Stimulated activated naive CD8-positive, alpha-beta T cell treated with anti-CD3 and anti-CD28 coated beads, Interleukin-15, Interleukin-2, amounts not matched to agents 100 U/mL and 50 U/mL, for 24 hours (primary cell): ENCODE measurements at places on chromosomes 3 and 15.
A peak's percentile ranks its signal among the peaks of the same experiment; 100 is the strongest.

- DNase-seq = no peak
These were observed 18.5 kb upstream of the VPS39 start for GRCh38 chr15:42226648-42227047.

DNA sequence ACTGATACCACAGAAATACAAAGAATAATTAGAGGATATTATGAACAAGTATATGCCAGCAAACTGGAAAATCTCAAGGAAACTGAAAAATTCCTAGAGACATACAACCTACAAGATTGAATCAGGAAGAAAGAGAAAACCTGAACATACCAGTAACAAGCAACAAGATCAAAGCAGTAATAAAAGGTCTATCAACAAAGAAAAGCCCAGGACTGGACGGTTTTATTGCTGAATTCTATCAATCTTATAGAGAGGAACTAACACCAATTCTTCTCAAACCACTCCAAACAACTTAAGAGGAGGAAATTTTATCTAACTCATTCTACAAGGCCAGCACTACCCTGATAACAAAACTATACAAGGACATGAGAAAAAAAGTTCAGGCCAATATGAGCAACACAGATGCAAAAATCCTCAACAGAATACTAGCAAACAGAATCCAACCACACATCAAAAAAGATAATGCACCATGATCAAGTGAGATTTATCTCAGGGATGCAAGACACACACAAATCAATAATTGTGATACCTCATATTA lies 71.1 kb upstream of the IMPG2 start:
- no peak for DNase-seq

DNA sequence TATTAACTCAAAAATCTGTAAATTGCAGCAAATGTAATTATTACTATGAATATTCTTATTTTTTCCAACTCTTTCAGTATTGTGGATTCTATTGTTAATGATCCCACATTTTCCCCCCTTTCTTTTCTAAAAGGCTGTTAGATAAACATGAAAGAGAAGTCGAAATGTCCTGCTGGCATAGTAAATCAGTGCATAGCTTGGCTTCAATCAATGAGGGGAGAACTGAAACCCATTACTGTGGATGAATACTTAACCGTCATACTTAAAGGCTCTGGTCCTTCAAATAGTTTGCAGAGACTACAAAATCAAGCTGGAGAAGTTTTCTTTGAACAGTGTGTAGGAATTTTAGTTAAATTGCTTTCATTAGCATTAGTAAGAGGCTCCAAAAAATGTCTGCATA lies 667.9 kb downstream of the CADM2 start:
- no peak for DNase-seq

GRCh38 chr3:79564192-79564591 lies 203.6 kb downstream of the ROBO1 start:
- DNase-seq = no peak

DNA sequence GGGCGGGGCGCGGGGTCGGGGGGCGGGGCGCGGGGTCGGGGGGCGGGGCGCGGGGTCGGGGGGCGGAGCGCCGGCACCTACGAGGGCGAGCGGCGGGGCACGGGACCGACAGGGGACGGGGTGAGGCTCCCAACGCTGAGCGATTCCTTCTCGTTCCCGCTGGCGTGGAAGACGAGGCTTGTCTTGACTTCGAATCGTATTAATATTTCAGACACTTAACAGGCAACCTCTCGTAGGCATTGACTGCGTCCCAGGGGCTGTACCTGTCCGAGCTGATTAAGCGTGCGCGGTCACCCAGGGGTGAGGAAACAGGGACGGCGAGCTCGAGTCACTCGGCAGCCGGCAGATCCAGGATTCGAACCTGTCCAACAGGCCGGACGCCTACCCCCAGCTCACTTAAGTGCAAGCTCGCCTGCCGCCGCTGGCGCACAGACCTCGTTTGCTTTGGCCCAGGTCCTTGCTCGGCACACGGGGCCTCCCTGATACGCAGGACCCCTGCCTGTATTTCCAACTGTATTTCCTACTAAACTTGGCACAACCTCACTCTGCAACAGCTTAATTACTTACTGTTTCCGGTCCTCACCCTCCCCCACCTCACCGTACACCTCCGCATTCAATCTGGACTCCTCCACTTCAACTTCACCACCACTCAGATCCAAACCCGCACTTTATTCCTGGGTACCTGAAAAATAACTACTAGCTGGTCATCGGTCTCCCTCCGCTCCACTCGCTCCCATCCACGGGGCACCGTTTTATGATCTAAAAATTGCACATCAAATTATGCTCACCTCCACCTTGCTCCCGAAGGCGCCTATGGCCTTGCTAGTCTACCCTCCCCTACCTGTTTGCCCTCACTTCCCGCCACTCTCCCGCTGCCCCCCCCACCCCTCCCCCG lies 722 bp upstream of the ZXDC start:
- DNase-seq = no peak

- DNase-seq = no peak
These were observed 298.3 kb upstream of the GPR149 start for GRCh38 chr3:154728285-154728684.

DNA sequence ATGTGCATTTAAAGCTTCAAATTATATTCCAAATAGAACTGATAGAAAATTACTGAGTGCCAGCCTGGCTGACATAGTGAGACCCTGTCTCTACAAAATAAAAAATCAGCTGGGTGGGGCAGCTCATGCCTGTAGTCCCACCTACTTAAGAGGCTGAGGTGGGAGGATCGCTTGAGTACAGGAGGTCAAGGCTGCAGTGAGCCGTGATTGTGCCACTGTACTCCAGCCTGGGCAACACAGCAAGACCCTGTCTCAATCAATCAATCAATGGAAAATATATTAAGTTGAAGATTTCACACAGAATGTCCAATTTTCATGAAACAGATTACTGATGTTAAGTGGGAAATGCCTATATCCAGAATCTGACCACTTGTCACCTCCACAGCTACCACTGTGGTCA lies 4.1 kb downstream of the MON1A start:
- DNase-seq = no peak

GRCh38 chr15:51185213-51186159 lies 90.8 kb upstream of the TNFAIP8L3 start:
- no peak for DNase-seq

- DNase-seq = no peak
These were observed 21.5 kb downstream of the CYFIP1 start for GRCh38 chr15:22958487-22959280.

- no peak for DNase-seq
These were observed 78.8 kb upstream of the THBS1 start for GRCh38 chr15:39502082-39502447.

- DNase-seq = peak; percentile 60
These were observed 152.9 kb downstream of the ATP10A start for GRCh38 chr15:25710184-25710583.

- peak; percentile 81 for DNase-seq
These were observed 1.4 kb downstream of the LMOD3 start for GRCh38 chr3:69120879-69121464.

GRCh38 chr3:87755852-87756251 lies 303.0 kb downstream of the CGGBP1 start:
- DNase-seq = no peak

- DNase-seq = no peak
These were observed 46.3 kb downstream of the NANOGP8 start for GRCh38 chr15:35038626-35039451.

DNA sequence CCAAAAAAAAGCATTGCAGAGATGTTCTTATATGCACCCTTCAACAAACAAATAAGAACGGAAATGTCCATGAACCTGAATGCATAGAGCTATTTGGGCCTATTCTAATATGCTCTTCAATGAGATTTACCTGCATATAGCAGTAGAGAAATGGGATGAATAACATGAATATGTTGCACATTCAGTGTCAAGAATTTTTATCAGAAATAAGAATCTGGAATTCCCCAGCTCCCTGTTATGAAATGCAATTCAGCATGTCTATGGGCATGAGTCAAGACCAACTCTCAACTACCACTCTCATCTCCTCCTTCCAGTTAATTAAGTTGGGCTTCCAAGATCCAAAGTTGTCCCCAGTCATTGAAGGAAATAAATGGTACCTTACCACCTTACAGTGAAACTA lies 133.7 kb upstream of the ALCAM start:
- no peak for DNase-seq

DNA sequence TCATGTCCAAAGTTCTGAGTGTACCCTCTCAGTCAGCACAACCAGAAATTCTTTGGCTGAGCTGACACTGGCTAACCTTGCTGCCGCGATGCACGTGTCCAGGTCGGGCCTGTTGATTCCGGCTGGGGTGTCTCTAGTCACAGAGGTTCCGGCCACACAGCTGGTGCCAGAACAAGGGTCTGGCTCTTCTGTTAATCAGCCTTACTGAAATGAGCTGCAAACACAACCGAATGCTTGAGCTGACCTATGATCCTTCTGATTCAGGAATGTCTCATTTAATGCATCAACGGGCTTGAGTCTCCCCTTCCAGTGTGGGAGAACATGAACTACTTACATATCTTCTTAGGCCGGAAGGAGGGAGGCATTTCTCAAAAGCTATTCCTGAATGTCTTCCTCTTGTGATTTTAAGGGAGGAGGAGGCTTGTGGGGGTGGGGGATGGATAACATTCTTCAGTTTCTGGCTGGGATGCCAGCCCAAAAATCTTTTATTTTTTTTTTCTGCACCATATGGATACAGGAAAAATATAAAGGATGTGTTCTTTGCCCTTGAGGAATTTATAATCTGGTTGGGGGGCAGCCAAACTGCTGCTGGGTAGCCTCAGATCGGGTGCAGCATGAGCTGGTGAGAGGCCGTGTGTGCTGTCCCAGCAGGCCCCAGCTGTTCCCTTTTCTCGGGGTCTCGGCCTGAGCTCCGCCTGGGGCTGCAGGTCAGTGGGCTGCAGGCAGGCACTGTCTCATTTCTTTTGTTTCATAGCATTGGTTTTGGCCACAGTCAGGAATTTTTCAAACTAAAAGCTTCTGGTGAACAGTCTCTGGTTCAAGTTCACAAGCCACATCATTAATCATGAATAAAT lies 319.1 kb upstream of the TBL1XR1 start:
- no peak for DNase-seq

GRCh38 chr3:126153695-126154360 lies 26.6 kb downstream of the ALDH1L1 start:
- no peak for DNase-seq

DNA sequence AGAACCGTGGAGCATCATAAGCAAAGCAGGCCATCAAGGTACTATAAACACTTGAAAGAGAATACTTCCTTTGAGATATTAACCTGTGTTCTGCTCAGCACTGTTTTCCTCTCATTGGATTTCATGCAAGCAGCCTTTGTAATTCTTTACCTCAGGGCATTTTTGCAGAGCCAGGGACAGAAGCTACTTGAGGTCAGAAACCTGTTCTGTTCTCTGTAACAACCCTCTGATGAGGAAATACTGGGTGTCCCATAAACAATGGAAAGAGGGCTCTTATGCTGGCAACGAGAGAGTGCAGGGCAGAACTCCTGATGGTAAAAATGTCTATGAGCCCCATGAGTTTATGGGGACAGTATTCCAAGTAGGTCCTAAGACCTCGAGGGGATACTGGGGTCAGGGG lies 66.0 kb downstream of the DCLK3 start:
- no peak for DNase-seq

GRCh38 chr3:114186501-114186900 lies 7.6 kb upstream of the DRD3 start:
- no peak for DNase-seq

- DNase-seq = no peak
These were observed 20.2 kb downstream of the ST6GAL1 start for GRCh38 chr3:186950402-186951093.

DNA sequence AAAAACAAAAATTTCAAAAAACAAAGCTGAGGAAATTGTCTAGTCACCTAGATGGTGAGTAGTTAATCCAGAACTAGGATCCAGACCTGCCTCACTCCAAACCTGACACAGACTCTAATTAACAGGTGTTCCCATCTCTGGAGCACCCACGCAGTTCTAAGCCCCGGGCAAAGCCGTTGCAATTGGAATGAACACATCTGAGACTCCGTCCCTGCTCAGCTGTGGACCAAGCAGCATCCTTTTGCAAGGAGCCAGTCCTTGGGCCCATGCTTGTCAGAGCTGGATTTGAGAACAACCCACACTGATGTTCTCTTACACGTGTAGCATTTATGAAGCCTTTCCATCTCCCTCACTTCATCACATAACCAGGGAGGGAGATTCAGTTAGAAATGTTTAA lies 54.8 kb downstream of the LMCD1 start:
- DNase-seq = no peak
